ENCODE measurements at places on chromosomes 6 and 20. TPM values are rescaled to one million over a fixed set of nuclear protein-coding genes. Genes with fewer than 3 reads are reported as not detected.

GRCh38 chr6:134574491-134574890, 256.6 kb upstream of the SGK1 start:
- H3K4me1 ChIP-seq, result no peaks in the 10 kb centered on the region
- no peak overlapping the region for H3K27ac ChIP-seq
- no peaks in the 10 kb centered on the region for H3K27me3 ChIP-seq
- no peak overlapping the region for H3K4me3 ChIP-seq

DNA sequence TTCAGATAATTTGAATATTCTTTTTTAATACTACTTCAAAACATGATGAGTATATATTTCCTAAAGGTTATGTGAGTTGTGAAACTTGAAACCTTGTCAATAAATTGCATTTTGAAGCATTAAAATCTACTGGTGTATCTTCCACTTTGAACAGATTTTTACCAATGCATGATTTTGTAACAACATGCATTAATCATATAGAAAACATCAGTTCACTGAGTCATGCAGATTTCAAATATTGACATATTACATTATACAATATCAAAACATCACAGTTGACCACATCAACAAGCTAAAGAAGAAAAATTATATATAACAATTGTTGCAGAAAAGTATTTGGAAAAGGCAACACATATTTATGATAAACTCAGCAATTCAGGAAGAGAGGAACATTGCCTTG, 158.1 kb downstream of the WDR27 start:
- H3K27ac ChIP-seq, result no peak overlapping the region
- H3K27me3 ChIP-seq, result no peaks in the 10 kb centered on the region
- H3K36me3 ChIP-seq, result no peaks in the 10 kb centered on the region
- no peak for DNase-seq
- H3K4me1 ChIP-seq, result no peaks in the 10 kb centered on the region
- H3K4me3 ChIP-seq, result no peak overlapping the region

- no peaks in the 10 kb centered on the region for H3K27me3 ChIP-seq
- no peak for DNase-seq
- no peak overlapping the region for H3K27ac ChIP-seq
- H3K4me1 ChIP-seq, result peaks cover 9% of the 10 kb centered on the region
These were observed 133.8 kb downstream of the BACH2 start for GRCh38 chr6:90162648-90163387.

DNA sequence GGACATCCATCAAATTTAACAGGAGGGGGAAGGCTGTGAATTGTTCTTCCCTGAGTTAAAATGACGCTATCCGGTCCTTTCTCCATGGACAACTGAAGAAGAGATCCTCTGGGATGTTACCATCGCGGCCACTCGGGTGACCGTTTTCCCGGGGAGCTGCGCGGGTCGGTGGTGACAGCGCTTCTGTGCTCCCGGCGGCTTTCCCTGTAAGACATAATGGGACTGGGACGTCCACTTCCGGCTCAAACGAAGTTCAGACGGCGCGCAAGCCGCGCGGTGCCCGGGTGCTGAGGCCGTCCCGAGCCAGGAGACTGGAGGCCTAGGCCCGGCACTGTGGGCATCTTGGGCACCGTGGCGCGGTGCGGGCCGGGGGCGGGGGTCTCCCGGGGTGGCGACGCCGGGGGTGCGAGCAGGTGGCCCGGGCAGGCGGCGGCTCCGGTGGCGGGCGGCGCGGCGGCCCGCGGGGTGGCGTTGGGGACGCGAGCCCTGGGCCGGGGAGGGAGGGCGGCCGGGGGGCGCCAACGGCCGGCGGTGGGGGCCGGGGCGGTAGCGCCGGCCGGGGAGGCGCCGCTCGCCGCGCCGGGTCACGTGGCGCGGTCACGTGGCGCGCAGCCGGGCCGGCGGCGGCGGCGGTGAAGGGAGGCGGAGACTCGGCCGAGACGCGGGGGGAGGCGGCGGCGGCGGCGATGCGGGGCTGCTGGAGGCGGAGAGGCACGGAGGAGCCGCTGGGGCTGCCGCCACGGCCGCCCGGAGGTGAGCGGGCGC, 63.6 kb downstream of the GTF2H5 start:
- peaks cover 37% of the 10 kb centered on the region for H3K4me1 ChIP-seq
- H3K27ac ChIP-seq, result peak overlapping the region; percentile 87
- peak; percentile 93 for DNase-seq

GRCh38 chr20:37776049-37776448, 82.2 kb downstream of the CTNNBL1 start:
- H3K27me3 ChIP-seq, result no peaks in the 10 kb centered on the region
- peaks cover 78% of the 10 kb centered on the region for H3K36me3 ChIP-seq
- DNase-seq, result no peak
- no peak overlapping the region for H3K4me3 ChIP-seq

CSNK2A1 gene
- total RNA-seq, result 92.9 TPM

GPX5 gene
- total RNA-seq, result not detected

MYH7B gene
- 0.50 TPM for total RNA-seq

PDE10A gene
- total RNA-seq, result 28.2 TPM

ARHGAP18 gene
- 16.6 TPM for total RNA-seq

- H3K36me3 ChIP-seq, result no peaks in the 10 kb centered on the region
- H3K4me1 ChIP-seq, result peaks cover 6% of the 10 kb centered on the region
- no peaks in the 10 kb centered on the region for H3K27me3 ChIP-seq
- DNase-seq, result no peak
- no peak overlapping the region for H3K27ac ChIP-seq
These were observed 47.0 kb upstream of the PREP start for GRCh38 chr6:105449756-105450390.

EMILIN3 gene
- not detected for total RNA-seq

PCIF1 gene
- total RNA-seq, result 61.9 TPM

GRCh38 chr20:24590178-24590982, 121.0 kb downstream of the SYNDIG1 start:
- H3K36me3 ChIP-seq, result no peaks in the 10 kb centered on the region
- H3K27me3 ChIP-seq, result no peaks in the 10 kb centered on the region
- H3K4me3 ChIP-seq, result no peak overlapping the region
- no peak overlapping the region for H3K27ac ChIP-seq
